Stimulated activated CD4-positive, alpha-beta T cell treated with anti-CD3 and anti-CD28 coated beads, Interleukin-12 subunit alpha, Interleukin-12 subunit beta, amount 100 ng/mL, for 4 hours (primary cell): ENCODE measurements at places on chromosomes 3 and 15.

- no peak for DNase-seq
Measured at GRCh38 chr3:185661772-185662171, 75.7 kb downstream of the SENP2 start.

DNA sequence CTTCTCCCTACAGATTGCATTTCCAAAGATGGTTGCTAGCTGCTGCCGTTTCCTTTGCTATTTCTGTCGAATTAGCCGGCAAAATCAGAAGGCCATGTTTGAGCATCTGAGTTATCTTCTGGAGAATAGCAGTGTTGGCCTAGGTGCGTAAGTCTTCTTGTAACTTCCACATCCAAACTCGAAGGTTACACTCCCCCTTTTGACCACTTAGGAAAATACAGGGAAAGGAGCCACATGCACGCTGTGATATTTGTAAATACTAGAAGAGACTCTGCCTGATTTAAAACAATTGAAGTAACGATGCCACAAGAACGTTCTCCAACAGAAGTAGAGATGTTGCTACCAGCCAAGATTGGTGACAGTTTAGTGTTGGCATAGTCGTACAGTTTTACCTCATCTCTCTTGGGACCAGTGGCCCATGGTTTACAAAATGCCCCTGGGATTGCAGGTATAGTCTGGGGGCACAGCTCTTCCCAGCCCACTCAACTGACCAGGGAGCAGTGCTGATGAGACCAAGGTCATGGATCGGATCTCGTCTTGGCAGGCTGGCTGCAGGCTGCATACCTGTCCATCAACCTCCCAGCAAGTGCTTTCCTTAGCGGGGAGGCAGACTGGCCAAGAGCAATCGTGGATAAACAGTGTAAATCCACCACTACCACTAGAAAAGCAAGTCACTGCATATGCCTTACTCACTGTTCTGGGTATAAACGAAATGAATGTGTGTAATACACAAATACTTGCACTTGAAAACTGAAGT lies 268.4 kb upstream of the CHRM5 start:
- no peak for DNase-seq

DNA sequence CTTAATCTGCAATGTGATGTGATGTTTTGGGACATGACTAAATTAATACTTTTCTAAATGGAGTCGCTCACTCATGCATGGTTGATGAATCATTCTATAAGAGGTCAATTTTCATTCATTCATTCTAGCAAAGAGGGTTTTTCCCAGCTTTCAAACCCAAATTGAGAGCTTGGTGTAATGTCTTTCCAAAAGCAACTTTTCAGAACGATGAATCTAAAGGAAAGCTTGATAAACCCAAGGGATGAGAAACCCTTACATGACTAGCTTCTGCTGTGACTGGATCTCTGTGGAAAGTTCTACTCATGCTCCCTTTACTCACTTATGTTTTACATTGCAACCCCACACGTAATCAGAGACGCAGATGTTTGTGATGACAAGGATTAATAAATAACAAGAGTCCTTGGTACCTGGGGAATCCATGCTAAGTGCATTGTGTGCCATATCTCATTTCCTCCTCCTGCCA lies 47.7 kb downstream of the PDZRN3 start:
- no peak for DNase-seq

DNA sequence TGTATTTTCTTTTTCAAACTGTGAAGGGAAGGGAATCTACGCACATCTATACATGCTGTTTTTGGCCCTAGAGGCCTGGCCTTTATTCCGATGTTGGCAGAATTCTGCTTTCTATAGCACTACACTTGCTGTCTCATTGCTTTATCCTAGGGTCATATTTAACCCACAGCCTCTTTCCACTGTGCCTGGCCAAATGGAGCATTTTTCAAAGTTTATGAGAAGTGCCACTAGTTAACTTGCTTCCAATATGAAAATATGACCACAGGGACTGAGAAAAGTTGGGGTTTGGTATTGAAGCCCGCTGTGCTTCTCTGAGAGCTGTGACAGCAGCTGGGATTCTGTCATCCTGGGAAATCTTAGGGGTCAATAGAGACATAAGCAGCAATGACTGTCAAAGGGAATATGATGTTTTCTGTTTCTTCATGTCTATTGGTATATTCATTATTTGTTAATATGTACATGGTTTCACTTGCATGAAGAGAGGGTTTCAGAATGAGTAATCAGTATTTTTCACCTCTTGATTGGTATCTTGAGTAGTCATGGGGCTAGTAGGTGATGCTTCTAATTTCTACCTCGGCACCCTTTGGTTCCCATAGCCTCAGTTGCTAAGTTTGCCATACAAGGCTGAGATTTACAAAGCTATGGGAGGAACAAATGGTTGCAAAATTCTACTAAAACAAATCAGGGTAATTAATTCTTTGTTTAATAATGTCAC lies 275.8 kb upstream of the RBMS3 start:
- no peak for DNase-seq

- DNase-seq, result no peak
Measured at GRCh38 chr3:61425356-61425755, 136.0 kb upstream of the PTPRG start.

DNA sequence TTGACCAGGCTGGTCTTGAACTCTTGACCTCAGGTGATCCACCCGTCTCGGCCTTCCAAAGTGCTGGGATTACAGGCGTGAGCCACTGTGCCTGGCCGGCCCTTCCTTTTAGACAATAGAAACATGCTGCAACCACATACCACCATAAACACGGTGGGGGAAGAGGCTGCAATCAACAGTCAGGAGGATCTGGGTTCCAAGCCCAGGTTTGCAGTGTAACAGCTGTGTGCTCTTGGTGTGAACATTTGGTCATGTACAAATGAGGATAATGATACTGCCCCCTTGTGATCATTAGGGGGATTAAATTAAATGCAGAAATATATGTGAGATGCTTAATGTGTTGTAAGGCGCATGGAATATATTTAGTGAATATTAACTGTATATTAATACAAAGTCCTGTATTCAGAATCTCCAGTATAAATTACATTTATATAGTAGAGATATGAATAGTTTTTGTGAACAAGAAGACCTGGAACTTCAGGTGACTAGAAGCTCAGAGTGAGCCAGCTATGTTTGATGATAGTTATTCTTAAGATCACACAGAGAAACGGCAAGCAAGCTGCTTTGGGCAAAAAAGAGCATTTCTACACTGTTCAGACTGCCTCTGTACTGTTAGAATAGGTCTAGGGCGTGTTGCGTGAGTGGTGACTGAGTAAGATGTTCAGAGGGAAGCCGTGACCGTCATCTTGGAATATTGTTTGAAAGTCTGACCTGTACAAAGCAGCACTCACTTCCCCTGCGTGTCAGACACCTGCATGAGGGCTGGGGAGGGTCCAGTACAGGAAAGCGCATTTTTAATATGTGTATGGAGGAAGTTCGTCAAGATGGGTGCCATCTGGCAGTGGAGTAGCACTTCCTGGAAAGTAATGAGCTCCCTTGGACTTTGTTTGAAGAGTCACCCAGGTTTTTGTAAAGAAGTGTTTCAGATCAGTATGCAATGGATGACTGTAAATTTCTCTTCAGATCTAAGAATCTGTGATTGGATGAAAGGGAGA lies 125.8 kb downstream of the PGPEP1L start:
- DNase-seq, result no peak
